Suppressor macrophage (primary cell): ENCODE measurements at places on chromosomes 3 and 15.

DNA sequence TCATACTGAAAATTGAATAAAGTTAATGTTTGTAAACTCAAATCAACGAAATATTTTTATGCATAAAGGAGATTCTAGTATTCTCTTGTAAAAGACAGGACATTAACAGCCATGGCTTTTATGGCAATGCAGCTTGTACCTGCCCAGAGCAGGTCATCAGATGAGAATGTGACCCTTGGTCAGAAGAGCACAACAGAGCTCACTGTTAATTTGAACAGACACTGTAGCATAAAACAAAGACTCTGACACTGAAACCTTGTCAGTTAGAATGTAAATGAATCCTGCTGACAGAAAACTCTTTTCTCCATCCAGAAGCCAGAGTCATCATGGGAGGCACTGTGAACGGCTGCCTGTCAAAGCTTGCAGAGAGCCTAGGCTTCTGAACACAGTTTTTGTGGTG lies 410.6 kb downstream of the RAP2B start:
- DNase-seq = no peak

- no peak for DNase-seq
Observed at GRCh38 chr3:67937498-67938118, 283.2 kb upstream of the SUCLG2 start.

GRCh38 chr3:8472549-8472948 lies 29.1 kb upstream of the LMCD1 start:
- no peak for DNase-seq

- DNase-seq = no peak
Observed at GRCh38 chr3:39531066-39531465, 63.6 kb downstream of the MOBP start.

DNA sequence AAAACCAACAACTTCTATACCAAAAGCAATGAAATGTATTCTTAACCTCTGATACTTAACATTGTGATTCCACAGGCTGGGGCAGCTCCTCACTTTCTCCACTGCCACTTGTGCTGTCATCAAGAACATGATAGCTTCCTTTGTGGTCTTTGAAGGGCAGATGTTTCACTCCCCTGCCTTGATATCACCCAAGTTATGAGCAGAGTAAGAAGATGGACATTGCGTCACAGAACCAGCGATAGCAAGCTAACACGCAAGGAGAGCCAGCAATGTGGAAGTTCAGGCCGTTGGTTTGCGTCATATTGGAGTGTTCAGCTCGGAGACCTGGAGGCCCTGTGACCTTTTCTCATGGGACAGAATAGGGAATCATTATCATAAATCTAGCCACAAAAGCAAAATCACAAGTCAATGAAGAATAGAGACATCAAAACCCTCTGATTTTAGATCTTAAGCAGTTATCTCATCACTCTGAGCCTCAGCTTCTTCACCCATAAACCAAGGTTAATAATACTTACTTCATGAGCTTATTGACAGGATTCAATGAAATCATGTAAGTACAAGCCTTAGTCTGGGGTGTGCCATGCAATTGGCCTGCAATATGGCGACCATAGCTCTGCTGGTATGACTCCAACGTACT lies 183.8 kb upstream of the THBS1 start:
- DNase-seq = peak; percentile 94

DNA sequence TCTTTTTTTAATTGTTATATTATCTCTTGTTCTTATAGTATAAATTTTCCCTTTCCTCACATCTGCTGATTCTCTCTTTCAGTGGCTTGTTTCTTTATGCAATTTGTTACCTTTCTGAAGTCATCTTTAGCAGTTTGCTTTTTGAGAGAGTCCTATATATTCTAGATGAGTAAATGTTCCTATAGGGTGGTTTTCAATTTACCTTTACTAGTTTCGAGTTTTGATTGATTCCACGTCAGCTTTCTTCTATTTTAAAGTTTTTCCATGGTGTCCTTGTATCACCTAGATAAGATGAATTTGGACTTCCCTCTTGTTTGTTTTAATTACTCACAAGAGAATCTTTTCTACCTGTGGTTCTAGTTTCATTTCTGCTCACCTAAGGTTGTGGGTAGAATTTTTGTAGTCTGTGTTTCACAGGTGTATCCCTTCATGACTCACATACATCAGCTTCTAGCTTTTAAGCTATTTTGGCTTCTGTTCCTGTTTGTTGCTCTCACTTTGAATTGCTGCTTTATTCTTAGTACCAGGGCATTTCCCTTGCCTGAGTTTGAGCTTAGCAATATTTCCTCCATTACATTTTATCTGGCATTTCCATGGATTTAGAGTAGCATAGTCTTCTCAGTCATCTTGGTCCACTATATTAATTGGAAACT lies 6.4 kb downstream of the TEX9 start:
- DNase-seq = no peak

- no peak for DNase-seq
Observed at GRCh38 chr3:67278015-67278618, 280.0 kb downstream of the KBTBD8 start.

DNA sequence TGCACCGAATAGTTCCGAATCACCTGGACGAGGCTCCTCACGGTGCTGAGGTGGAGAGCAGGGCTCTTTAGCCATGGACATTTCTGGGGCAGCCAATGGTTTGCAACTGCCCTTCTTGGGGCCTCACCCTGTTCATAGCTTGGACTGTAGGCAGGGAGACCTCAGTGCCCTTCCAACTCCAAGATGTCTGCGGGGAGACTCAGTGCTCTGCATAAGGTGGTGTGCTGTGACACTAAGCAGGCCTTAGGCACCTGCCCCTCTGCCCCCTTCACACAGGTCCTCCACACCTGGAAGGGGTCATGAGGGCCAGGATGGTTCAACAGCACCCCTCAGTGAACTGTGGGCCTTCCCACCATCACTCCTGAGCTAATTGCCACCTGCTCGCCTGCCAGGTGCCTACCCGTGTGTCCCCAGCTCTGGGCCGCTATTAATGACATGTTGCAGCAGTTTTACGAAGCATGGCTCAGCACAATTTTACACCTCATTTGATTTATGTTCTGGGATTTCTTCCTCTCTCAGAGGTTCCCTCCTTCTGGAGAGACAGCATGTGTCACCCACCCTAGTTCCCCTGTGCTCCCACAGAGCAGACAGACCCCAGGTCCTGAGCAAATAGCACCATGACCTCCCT lies 101.2 kb upstream of the SMAD3 start:
- no peak for DNase-seq

DNA sequence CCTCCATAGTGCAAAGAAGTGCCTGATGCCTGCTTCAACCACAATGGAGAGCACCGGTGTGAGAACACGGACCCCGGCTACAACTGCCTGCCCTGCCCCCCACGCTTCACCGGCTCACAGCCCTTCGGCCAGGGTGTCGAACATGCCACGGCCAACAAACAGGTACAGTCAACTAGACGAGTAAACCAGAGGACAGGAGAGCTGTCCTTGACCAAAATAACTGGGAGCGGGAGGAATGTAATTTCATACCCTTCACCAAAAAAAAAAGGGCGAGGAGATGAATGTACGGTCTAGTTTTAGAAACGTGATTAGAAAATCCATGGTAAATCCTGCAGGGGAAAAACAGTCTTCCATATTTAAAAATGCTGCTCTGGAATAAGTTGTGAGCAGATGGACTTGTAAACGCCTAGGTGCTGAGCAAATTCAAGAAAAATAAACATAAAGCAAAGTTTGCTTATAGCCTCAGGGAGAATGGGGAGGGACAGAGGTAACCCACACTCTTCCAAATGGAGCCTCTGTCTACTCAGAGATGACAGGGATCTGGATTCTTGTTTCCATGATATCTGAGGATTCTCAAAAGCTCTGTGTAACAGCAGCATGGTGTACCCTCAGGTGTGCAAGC lies 8.4 kb downstream of the THBS1 start:
- DNase-seq = no peak

- DNase-seq = peak; percentile 87
Observed at GRCh38 chr15:82843566-82843965, 34.1 kb downstream of the WHAMM start.

DNA sequence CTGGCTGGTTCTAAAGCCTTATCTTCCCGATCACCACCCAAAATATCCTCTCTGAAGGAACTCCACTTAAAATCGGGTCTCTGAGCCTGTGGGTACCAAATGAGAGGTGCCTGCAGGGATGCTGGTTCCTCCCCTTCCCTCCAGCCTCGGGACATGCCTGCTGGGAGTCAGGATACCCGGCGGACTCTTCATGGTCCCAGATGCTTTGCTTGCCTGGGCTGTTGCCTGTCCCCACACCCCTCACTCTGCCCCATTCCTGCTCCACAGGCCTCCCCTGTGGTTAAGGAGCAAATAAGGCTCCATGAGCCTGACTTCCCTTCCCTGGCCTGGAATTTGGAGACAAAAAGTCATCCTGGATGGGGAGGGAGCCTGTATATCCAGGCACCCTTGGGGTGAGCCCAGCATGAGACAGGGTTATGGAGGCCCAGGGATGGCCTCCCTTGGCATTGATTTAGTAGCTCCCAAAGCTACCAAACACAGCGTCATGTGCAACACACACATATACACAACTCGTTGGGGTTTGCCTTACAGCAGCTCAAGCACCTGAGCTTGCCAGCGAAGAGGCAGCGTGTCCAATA lies 12.3 kb upstream of the CORO2B start:
- no peak for DNase-seq

GRCh38 chr3:45551214-45552010 lies 43.1 kb upstream of the LIMD1 start:
- DNase-seq = peak; percentile 85

DNA sequence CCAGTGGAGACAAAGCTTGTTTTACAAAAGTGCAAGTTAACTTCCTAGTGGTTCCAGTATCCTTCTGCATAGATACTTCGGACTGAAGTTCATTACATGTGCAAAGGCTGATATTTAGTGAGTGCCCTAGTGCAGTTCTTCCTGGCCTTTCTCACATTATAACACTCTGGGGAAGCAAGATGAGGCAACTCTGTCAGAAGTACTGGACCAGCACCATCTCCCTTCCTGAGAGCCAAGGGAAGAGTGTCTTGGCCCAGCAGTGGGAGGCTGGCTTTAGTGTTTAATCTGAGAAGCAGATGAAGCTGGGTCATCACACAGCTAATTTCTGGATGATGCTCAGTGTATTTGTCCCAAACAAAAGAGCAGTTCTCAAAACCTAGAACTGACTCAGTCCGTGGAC lies 397.7 kb downstream of the CACNA2D3 start:
- no peak for DNase-seq

DNA sequence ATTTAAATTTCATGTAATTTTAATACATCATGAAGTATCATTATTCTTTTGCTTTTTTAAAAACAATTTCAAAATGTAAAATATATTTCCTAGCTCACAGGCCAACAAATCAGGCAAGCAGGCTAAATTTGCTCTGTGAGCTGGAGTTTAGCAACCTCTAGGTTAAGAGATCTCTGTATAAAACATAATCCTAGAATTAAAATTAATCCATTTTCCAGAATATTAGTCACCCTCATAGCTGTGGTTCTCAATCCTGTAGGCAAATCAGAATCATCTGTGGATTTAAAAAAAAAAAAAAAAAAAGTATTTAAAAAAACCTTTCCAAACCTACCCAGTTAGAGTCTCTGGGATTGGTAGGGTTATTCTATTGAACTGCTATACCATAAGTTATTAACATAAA lies 209.7 kb downstream of the MINAR1 start:
- DNase-seq = no peak

DNA sequence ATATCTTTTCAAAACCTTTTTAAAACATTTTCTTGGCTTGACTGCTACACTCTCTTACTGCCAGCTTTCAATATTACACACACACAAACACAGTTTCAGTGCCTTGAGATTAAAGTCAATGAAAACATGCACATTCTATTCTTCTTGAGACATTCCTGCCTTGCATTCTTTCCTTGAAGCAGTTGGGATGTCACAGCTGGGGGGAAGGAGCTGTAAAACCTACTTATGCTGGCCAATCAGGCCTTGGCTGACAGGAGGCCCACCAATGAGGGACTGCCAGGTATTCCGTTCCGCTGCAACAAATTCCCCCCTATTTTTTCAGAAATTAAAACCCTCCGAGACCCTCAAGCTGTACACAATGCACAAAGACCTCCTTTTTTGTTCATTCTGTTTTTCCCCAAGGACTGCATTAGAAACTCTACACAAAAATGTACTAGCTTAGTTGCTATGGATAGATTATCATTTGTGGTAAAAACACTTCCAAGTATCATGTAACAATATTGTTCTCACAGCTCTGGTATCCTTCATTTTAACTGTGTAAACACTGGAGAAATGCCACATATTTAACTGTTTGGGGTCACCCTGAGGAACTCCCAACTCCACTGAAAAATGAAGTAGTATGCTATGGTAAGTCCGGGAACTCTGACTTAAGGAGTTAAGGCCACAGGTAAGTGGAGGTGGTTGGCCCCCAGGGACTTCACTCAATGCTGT lies 18.5 kb downstream of the FSTL1 start:
- DNase-seq = no peak

DNA sequence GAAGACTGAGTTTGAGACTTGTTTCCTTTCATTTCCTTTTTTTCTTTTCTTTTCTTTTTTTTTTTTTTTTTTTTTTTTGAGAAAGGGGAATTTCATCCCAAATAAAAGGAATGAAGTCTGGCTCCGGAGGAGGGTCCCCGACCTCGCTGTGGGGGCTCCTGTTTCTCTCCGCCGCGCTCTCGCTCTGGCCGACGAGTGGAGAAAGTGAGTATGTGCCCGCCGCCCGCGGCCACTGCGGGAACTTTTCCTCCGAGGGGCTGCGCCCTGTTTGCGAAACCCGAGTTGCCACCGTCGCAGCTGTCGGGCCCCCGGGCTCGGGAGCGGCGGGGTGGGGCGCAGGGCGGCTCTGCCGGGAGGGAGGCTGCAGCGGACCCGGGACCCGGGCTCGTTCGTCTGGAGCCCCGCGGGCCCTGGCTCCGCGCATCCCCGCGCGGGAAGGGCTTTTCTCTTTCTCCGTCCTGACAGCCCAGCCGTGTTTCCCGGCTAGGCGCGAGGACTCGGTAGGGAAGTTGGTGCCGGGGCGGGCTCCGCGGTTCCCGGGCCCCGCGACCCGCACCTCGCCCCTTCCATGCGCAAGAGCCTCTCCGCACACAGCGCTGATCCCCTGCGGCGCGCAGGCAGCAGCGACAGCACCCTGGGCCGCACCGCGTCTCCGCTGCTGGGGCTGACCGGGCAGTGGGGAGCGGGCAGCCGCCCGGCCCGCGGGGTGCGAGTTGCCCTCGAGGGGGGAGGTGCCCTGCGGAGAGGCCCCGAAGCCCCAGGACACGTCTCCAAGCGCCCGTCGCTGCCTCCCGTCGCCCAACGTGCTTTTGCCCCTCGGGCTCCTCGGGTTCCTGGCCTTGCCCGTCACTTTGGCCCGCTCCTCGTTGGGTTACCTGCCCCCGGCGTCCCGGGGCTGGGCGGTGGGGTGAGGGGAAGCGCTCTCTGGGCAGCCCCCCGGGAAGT lies 1.4 kb downstream of the IGF1R start:
- DNase-seq = peak; percentile 33

GRCh38 chr3:13206799-13207577 lies 133.8 kb upstream of the IQSEC1 start:
- no peak for DNase-seq

GRCh38 chr3:123757281-123757940 lies 126.7 kb downstream of the MYLK start:
- DNase-seq = peak; percentile 94

GRCh38 chr15:50685191-50685975 lies 1.2 kb downstream of the TRPM7 start:
- no peak for DNase-seq

GRCh38 chr3:65557899-65558564 lies 480.7 kb downstream of the MAGI1 start:
- no peak for DNase-seq

GRCh38 chr3:156674911-156675829 lies 780 bp downstream of the TIPARP start:
- peak; percentile 76 for DNase-seq

GRCh38 chr15:57215326-57215725 lies 161.0 kb upstream of the CGNL1 start:
- no peak for DNase-seq

GRCh38 chr3:133831966-133832801 lies 26.6 kb downstream of the SRPRB start:
- DNase-seq = no peak

- DNase-seq = peak; percentile 77
Observed at GRCh38 chr3:30631243-30631904, 25.0 kb downstream of the TGFBR2 start.
